ENCODE measurements at places on chromosomes 13 and 19.
A peak's percentile ranks its signal among the peaks of the same experiment; 100 is the strongest.

DNA sequence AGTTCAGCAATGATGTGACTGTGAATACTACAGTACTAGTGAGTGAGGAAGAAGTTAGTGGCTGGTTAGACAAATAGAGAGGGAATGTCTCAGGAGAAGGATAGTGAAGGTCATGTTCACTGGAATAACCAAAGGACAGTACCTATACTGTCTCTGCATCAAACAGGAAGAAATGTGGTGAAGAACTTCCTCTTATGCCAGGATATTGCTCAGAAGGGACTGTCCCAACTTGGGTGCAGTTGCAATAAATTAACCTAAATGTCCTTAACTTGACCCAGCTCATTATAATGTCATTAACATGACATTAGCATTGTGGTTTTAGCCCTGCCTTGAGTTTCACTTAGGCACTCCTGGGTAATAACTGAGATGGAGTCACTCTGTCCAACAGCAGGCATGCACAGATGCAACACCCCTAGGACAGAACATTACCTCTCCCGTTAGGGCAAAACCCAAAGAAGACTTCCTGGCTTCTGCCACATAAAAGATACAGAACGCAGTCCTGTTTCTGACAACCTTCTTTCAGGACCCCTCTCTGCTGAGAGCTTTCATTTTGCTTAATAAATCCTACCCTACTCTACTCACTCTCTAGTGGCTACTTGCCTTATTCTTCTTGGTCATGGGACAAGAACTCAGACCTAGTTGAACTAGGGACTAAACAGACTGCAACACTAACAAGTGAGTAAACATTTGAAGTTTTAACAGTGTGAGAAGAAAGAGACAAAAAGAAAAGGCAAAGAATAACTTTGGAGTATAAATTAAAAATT, 1591.6 kb upstream of the MIR17HG start:
- DNase-seq, result no peak

- no peak for DNase-seq
These were observed 306.8 kb downstream of the KCNRG start for GRCh38 chr13:50322006-50322405.

GRCh38 chr19:43551399-43552197, 18.6 kb downstream of the ZNF575 start:
- no peak for DNase-seq

DNA sequence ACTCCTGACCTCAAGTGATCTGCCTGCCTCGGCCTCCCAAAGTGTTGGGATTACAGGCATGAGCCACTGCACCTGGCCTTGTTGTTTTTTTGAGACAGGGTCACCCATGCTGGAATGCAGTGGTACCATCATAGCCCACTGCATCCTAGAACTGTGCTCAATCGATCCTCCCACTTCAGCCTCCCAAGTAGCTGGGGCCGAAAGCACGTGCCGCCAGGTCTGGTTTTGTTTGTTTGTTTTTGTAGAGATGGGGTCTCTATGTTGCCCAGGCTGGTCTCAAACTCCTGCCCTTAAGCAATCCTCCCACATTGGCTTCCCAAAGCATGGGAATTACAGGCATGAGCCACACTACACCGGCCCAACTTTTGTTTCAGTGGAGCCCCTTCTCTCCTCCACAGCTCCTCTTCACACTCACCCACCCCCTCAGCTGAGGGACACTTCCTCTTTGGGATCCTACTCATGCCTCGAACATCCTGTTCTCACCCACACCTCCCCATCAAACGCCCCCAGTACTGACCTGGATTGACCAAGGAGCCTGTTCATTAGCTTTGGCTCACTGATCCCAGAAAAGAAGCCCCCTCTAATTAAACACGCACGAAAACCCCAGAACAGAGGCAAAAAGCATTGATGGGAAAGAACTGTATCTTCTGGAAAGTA, 12.8 kb upstream of the CERS4 start:
- DNase-seq, result no peak

GRCh38 chr19:3441986-3442329, 38.4 kb downstream of the SMIM24 start:
- no peak for DNase-seq

- DNase-seq, result no peak
These were observed 1263.1 kb downstream of the PCDH9 start for GRCh38 chr13:65966991-65967451.

- DNase-seq, result no peak
These were observed 188.6 kb downstream of the OLFM4 start for GRCh38 chr13:53217194-53217593.

DNA sequence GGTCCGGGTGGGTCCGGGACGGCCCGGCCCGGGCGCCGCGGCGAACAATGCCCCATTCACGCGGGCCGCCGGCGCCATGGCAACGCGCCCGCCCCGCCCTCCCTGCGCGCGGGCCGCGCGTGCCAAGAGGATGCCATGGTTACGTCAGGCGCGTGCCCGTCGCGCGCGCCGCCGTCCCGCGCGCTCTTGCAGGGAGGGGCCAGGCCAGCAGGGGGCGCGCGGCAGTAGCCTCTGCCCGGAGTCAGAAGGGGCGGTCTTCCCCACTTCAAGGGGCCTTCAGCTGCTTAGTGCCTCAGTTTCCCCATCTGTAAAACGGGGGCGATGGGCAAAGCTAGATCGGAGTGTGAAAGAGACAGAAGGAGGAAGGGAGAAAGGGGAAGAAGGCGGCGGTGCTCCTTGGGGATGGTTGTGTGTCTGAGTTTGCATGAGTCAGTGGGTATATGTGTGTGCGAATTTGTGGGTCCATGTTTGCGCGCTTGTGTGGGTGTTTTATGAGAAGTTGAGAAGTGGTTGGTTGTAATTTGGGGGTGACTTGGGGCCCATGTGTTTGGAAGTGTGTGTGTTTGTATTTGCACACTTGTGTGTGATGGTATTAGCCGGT, 11.6 kb upstream of the NFIX start:
- peak; percentile 71 for DNase-seq

- no peak for DNase-seq
These were observed 78.5 kb upstream of the MCF2L start for GRCh38 chr13:112890316-112891145.

- no peak for DNase-seq
These were observed 3.8 kb downstream of the RNF126 start for GRCh38 chr19:658916-659839.

GRCh38 chr13:23146006-23146405, 34.8 kb upstream of the SGCG start:
- DNase-seq, result no peak

GRCh38 chr19:3954107-3954506, 16.8 kb downstream of the DAPK3 start:
- no peak for DNase-seq

- no peak for DNase-seq
These were observed 512.8 kb downstream of the UQCRFS1 start for GRCh38 chr19:28700176-28700575.

DNA sequence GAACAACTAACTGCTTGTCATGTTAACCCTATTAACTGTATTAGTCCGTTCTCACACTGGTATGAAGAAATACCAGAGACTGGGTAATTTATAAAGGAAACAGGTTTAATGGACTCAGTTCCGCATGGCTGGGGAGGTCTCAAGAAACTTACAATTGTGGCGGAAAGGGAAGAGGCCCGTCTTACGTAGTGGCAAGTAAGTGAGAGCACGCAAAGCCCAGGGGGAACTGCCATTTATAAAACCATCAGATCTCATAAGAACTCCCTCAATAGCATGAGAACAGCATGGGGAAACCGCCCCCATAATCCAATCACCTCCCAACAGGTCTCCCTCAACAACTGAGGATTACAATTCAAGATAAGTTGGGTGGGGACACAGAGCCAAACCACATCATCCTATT, 34.7 kb downstream of the PHF11 start:
- DNase-seq, result no peak

- no peak for DNase-seq
These were observed at the start of gene DENND1C for GRCh38 chr19:6481541-6482342. Gene DENND1C (minus strand): TSS chr19:6481787. CDS start chr19:6481695, 92 bp downstream.

DNA sequence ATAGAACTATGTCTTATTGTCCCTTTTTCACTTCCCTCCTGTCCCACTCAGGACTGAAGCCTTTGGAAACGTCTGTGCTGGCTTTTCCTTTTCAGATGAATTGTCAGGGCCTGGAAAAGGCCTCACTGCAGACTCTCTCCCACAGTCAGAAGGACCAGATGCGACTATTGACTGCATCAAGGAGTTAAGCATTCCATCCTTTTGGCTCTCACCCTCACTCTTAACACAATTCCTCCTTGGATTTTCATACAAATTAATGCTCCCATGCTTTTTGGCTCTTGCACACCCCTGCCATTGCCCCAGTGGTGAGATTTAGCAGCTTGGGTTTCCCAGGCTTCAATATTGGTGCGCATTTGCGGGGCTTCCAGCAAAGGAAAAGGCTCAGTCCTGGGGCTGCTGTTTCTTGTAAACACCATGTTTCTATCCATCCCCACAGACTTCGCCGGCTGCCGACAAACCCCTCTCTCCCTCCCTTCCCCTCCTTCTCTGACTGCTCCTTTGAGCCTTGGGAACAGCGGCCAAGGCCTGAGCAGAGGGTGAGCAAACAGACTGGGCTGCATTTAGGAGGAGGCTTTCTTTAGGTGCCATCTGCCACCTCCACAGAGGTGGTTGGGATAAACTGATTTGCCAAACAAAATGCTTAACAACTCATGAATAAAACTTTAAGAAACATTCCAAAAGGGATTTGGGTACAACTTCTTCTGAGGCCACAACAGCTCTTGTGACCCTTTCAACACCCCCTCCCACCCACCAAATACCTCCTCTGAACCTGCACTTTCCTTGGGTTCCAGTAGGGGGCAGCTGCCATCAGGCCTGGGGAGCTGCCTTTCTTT, 48.6 kb upstream of the PCDH8 start:
- no peak for DNase-seq

GRCh38 chr19:7914099-7914498, 531 bp upstream of the TGFBR3L start:
- no peak for DNase-seq

DNA sequence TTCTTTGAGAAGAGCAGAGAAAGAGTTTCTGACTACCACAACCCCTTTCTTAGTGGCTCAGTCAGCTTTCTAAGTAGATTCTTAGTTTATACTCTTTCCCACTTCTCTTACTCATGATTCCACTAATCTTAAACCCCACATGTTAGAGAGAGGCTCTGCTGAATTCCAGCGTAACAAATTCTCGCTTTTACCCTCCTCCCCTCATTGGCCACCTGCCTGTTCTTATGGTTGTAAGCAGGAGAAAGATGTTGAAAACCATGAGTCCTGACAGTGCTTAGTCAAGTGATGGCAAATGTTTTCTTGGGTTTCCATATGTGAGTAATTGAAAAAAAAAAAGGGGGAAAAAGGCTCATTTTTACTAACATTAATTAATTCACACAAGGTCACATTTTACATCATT, 125.9 kb downstream of the ZDHHC20 start:
- no peak for DNase-seq

DNA sequence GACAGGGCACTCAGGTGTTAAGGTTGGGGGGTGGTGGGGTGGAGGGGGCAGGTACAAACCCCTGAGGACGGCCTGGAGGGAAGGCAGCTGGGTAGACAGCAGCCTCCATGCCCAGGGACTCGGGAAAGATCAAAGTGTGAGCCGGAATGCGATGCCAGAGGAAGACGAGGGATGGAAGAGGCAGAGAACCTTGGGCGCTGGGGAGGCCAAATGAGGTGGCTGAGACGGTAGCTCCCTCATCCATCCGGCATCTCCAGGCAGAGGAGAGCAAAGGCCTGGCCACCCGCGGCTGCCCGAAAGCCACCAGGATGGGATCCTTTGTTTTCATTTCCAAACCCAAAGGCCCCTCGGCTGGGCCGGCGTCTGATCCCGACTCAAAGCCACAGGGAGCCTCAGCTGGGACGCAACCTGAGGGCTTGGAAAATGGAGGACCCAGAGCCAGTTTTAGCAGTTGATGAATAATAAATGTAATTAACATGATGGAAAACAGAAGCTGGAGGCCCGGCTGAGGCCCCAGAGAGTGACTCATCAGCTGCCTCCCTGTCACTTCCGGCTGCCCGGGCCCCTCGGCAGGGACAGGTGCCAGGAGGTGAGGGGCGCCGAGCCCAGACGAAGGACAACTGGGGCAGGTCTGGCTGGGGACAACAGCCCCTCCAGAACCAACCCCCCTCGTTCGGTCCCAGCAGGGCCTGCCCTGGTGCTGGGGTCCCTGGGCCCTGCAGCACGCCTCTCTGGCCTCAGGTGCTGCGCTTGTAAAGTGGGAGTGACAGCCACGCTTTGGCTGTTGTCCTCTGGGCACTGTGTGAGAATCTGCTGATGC, 61.6 kb downstream of the CEBPG start:
- no peak for DNase-seq

DNA sequence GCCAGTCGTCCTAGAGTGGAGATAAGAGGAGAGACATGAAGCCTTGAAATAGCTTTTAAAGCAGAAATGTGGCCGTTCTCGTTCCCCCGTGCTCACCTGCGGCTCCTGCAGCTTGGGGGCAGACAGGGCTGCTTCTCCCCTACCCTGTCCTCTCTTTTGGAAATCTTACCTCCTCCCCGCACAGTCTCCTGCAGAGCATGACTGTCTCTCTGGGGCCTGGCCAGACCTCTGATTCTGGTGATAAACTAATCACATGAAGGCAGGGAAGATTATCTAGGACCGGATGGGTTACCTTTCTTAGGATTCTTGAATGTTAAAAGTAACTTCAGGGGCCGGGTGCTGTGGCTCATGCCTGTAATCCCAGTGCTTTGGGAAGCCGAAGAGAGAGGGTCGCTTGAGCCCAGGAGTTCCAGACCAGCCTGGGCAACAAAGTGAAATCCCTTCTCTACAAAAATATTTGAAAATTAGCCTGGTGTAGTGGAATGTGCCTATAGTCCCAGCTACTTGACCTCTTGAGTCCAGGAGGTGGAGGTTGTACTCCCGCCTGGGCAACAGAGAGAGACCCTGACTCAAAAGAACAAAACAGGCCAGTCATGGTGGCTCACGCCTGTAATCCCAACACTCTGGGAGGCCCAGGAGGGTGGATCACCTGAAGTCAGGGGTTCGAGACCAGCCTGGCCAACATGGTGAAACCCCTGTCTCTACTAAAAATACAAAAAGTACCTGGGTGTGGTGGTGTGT, 8.1 kb downstream of the CEBPA start:
- DNase-seq, result no peak

DNA sequence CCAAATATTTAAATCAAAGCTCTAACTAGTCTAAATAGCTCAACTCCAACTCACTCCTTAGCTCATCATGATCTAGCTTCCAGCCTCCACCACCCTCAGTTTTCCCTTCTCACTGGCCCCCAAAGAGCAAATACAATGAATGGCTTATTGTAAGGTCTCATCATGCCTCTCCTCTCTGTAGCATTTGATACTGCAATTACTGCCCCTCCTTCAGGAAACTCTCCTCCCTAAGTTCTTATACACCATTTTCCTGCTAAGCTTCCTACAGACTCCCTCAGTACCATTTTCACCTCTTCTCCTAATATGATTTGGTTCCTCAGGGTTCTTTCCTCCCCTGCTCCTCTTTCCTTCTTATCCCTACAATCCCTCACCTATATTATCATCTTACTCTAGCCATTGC, 12.8 kb downstream of the KPNA3 start:
- DNase-seq, result no peak

DNA sequence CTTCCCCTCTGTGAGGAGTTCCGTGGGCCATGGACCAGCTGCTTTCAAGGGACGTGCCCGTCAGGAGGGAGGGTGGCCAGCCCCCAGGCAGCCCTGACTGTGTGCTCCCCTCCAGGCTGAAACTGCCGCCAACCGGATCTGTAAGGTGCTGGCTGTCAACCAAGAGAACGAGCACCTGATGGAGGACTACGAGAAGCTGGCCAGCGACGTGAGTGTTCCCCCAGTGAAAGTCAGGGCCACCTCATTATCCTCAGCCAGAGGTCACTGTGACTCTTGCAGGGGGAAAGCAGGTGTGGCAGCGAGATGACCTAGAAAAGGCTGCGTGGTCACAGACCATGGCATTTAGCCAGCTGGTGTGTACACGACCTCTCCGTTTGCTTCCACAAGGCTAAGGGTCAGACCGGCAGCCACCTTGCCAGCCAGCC, 29.9 kb downstream of the CAPN12 start:
- DNase-seq, result no peak

GRCh38 chr13:39956036-39956435, 300.6 kb downstream of the COG6 start:
- DNase-seq, result no peak
